HT1080 (cell line): ENCODE measurements at places on chromosomes 1 and 21.

DNA sequence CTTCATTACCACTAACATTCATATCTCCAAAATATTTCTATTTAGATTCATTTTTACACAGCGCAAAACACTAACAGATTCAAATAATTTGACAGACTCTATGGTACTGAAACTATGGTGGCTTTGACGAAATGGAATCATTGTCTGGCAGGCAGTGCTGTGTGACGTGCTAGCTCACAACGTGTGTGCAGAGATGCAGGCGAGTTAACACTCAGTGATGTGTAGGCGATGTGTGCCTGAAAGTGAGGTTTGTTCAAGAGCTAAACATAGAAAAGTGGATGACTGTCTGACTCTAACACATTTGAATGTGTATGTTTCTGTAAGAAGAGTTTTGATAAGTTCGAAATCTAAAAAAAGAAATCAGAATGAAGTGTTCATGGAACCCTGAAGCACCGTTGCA is 97.7 kb downstream of the RYR2 start:
- DNase-seq, result no peak

- no peak for DNase-seq
Measured at GRCh38 chr1:208291923-208292711, 47.9 kb upstream of the PLXNA2 start.

GRCh38 chr1:81052162-81052561 is 748.6 kb upstream of the ADGRL2 start:
- DNase-seq, result no peak

GRCh38 chr1:240987928-240988327 is 369.1 kb downstream of the RGS7 start:
- peak; percentile 28 for DNase-seq

GRCh38 chr1:207983044-207983635 is 72.2 kb upstream of the CD34 start:
- no peak for DNase-seq

DNA sequence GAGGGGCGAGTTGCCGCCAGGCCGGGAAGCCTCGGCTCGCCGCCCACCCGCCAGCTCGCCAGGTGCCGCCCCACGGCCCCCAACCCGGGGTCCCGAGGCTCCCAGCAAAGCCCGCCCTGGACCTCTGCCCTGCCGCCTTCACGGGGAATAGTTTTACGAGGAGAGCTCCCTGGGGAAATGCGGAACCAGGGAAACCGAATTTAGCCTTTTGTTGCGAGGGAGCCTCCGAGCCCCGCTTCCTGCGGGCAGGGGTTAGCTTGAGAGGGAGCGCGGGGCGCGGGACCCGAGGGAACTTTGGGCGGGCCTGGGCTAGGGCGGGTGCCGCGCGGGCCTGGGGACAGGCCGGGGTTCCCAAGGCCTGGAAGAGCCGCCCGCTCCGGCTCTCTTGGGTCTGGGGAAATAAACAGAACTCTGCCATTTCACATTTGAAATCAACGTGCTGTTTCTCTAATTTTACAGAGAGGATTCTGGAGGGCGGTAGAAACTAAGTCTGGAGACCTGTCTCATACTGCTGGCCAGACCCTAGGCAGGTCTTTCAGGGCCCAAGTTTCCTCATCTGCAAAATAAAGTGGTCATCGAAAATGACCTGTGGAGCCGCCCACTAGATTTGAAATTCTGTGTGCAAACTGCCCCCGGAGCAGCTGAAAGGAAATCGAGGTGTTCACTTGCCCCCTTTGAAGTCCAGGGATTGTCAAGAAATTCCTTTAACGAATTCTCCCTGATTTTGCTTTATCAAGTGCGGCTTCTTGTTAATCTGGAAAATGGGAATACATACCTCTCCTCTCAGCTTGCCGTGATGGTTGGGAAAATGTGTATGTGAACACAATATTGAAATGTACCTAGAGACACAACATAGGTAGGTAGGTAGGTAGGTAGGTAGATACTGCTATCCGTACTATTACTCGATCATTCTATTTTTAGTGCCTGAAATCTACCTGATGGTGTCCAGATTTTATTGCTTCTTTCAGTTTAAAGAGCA is 749 bp upstream of the GLUL start:
- no peak for DNase-seq

DNA sequence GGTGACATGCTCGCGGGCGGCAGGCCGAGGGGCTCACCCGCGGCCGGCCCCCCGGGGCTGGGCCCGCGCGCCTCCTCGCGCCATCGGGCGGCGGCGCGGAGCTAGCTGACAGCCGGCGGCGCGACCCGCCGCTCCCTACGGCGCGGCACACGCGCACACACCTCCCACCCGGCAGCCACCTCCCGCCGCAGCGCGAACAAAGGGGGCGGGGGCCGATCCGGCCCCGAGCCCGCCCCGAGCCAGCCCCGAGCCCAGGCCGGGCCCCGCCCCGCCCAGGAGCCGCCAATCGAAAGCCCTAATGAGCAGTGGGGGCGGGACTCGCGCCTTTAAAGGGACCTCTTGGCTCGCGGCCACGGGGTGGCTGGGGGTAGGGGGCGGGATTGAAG is at the start of gene KIF21B:
Gene KIF21B, minus strand, starts transcription at position 198 of the 386 bp plus-strand sequence. CDS start 331 bp downstream, outside the sequence.
- DNase-seq, result peak; percentile 57

DNA sequence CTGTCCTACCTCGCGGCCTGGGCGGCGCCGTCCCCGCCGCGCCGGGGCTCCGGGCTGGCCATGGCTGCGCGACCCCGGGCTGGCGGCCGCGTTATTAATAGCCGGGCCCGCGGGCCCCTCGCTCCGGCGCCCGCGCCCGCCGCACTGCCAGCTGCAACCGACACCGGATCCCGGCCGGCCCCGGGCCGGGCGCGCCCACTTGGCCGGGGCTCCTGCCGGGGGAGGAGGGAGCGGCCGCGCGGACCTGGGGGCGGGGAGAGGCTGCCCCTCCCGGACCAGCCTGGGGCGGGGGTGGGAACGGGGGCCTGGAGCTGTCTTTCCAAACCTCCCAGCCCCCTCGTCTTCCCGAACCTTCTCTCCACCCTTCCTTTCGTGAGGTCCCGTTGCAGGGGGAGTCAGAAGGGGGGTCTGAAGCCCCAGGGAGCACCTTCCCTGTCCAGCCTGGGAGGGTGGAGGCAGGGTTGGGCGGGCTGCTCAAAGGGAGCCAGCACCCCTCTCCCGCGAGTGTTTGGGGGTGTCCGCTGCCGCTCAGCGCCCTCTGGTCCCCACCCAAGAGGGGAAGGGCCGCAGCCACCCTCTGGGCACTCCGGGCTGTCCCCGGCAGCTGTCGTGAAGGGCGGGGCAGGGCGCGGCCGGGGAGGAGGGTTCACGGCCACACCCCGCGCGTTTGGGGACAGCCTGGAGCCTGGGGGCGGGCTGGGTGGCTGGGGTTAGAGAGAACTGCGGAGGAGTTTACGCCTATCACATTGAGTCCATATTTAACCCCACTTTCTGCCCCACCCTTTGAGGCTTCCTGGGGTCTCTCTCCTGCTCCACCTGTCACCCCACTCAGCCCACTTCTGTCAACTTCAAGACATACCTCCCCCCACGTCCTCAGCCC is at the start of gene SYNC:
Gene SYNC, minus strand, starts transcription at position 172 of the 880 bp plus-strand sequence. Its CDS starts 110 bp downstream, at position 62.
- DNase-seq, result no peak

DNA sequence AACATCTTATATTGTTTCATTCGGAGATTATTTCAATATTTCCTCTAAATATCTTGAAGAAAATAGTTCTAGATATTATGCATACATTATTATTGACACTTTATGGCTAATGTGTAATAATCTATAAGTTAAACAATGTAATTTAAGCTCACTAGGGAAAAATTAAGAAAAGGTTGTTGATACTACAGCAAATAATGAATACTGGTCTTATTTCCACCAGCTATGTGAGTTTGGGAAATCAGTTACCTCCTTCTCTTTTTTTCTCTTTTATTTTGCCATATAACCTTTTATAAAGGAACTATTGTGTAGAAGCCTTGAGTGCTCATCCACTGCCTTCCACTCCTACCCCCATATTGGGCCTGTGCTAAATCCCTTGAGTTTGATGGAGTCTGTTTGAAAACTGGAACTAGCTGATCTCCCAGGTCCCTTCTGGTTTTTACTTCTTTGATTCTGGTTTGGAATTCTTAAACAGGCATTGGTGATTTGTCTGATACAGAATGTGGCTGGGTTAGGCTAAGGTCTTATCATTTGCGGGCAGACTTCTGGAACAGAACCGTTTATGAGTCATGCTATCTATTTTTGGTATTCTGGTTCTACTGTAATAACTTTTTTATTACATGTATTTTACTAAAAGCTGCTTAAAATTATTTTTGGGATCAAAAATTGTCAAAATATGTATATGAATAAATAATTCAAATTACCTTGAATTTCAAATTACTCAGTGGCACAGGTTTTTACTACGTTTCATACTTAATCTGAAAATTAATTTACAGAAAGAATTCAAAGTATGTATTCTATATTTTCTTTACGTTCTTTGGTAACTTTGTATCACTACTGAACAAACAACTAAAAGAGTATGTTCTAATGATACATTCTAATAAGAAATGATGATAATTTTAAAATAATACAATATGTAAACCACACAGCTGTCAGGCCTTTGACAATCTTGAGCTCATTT is 5.0 kb upstream of the CDC14A start:
- DNase-seq, result peak; percentile 10

DNA sequence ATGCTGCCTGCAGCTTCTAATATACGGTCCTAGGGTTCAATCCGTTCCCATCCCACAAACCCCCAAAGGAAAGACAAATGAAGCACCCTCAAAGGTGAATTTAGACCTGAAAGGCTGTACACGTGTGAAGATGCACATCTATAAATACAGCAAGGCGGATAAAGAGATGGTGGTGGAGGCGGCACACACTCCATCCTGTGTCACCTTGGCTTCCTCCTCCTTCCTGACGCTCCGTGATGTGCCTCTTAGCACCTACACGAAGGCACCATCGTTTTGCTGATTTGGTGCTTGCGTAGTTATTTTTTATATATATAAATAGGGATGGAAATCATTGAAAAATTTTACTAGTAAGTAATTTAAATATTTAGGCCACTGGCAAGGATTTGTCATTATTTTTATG is 359.4 kb downstream of the NPHP4 start:
- DNase-seq, result no peak

DNA sequence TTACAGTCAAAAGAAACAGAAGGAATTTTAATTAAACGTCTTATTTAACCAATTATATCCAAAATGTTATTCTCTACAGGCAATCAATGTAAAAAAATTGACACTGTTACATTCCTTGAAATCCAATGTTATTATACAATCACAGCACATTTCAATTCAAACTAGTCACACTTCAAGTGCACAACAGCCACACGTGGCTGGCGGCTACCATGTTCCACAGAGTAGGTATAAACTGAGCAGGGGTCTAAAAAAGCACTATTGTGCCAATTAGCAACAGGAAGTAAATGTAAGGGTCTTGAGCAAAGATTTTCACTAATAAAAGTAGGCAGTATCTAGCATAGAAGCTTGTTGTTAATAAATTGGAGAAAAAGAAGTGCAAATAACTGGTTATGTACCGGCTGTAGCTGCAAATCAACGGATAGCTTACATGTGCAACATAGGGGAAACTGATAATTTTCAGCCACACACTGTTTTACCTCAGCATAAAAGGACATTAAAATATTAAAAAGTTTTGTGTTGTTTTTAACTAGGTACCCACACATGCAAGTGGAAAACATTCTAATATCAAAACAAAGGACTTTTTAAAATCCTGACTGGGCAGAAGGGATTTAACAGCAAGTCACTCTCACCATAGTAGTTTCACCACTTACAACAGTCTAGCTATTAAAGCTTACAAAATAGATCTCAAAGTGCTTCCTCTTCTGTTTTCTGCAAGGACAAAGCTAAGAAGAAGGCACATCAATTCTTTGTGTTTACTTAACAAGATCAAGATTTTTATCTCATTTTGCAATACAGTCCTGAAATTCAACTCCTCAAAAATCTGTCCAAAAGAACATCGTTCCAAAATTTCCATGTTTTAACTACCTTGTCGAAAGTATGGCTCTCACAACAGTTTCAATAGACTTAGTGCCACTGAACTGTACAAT is 2.5 kb downstream of the CSDE1 start:
- DNase-seq, result no peak

- DNase-seq, result no peak
Measured at GRCh38 chr1:22159891-22160290, 17.0 kb upstream of the WNT4 start.

DNA sequence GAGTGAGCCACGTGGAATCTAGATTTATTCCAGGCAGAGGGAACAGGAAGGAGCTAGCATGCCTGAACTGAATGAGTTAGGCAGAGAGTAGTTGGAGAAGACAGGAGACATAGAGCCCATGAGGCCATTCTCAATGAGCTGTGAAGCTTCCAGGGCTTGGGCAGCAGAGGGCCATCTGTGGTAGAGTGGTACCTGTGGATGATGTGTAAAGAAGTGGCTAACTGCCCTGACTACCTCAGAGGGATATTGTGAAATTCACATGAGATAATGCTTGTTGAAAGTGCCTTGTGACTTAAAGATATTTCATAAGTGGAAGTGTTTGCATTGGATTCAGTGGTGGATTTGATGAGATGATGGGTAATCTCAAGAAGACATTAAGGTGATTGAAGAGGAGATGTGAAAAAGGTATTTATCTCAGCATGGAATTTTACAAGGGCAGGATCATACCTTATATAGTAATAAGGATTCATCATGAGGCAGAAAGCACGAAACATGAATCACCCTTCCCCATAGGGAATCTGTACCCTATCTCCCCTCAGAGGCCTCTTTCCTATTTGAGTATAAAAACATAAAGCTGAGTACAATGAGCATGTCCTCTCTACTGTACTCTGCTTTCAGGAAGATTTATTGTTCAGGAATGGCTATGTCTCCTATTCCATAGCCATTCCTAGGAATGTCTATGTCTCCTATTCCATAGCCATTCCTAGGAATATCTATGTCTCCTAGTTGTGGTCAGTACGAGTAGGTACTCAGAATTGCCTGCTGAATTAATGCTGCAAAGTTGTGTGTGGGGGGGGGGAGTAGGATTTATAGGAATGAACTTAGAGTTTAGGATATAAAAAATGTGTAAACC is 146.8 kb downstream of the PAPPA2 start:
- DNase-seq, result peak; percentile 59

- DNase-seq, result no peak
Measured at GRCh38 chr1:87673309-87673708, 344.6 kb downstream of the LMO4 start.

- DNase-seq, result peak; percentile 81
Measured at GRCh38 chr1:209587789-209588188, 4.3 kb downstream of the CAMK1G start.

DNA sequence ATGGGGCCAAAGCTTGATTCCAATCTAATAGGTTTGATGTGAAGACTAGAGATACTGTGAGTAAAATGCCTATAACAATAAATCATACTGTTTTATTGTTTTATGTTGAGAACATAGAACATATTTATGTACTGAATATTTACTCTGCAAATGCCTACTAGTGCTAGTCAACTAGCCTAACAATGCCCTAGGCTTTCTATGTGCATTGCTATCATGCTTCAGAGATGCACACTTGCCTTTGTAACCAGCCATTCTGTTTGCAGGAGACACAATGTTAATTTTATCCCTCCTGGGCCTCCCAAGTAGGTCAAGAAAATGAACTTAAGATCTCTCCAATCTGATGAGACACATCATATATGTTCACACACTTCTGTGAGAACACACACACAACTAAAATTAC is 530.8 kb upstream of the BEND5 start:
- DNase-seq, result no peak

GRCh38 chr1:215895276-215895675 is 328.2 kb downstream of the KCTD3 start:
- DNase-seq, result no peak
